Suppressor macrophage (primary cell): ENCODE measurements at places on chromosomes 11 and 22.

- DNase-seq = peak; percentile 71
Observed at GRCh38 chr11:117824571-117825537, at the start of gene FXYD2. FXYD2 (minus strand) TSS chr11:117824744; CDS start chr11:117824678, 66 bp downstream.

GRCh38 chr11:36296884-36297543 lies 926 bp downstream of the PRR5L start:
- DNase-seq = peak; percentile 26

- no peak for DNase-seq
Observed at GRCh38 chr11:1472180-1473005, 14.2 kb downstream of the MOB2 start.

DNA sequence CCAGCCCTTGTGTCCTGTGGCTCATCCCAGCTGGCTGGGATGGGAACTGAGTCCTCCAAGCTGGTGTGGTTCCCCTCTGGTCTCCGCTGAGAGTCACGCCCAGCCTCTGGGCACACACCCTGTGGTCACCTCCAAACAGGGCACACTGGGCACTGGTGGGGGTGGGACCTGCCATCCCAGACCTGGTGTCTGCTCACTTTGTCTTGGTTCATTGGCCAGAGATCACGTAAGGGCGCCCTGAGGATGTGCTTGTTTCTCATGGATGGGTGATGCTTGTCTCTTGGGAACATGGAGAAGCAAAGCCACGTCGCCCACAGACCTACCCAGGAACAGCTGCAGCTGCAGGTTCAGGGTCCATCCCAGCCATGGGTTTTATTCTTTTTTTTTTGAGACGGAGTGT lies 43.1 kb downstream of the LRP5 start:
- DNase-seq = no peak

GRCh38 chr11:129119036-129119435 lies 73.1 kb downstream of the ARHGAP32 start:
- DNase-seq = no peak

DNA sequence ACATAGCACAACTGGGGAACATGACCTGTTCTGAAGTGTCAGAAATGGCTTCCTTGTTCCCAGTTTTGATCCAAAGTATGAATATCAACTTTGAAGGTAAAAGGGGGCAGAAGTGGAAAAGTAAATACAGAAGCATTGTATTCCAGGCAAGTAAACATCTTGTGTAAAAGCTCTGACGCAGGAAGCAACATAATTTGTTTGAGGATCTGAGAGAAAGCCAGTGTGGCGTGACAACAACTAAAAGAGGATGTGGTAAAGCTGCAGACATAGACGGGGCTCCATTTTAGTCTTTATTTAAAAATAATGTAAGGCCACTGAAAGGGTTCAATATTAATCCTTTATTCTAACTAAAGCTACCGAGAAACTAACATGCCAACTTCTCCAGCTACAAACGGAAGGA lies 310.2 kb downstream of the DLG2 start:
- DNase-seq = peak; percentile 74

- peak; percentile 73 for DNase-seq
Observed at GRCh38 chr11:64241491-64242374, 838 bp downstream of the FKBP2 start.

GRCh38 chr11:74754507-74755252 lies 6.0 kb downstream of the RNF169 start:
- DNase-seq = peak; percentile 56

GRCh38 chr11:116981266-116981885 lies 116.9 kb downstream of the SIK3 start:
- DNase-seq = peak; percentile 61

DNA sequence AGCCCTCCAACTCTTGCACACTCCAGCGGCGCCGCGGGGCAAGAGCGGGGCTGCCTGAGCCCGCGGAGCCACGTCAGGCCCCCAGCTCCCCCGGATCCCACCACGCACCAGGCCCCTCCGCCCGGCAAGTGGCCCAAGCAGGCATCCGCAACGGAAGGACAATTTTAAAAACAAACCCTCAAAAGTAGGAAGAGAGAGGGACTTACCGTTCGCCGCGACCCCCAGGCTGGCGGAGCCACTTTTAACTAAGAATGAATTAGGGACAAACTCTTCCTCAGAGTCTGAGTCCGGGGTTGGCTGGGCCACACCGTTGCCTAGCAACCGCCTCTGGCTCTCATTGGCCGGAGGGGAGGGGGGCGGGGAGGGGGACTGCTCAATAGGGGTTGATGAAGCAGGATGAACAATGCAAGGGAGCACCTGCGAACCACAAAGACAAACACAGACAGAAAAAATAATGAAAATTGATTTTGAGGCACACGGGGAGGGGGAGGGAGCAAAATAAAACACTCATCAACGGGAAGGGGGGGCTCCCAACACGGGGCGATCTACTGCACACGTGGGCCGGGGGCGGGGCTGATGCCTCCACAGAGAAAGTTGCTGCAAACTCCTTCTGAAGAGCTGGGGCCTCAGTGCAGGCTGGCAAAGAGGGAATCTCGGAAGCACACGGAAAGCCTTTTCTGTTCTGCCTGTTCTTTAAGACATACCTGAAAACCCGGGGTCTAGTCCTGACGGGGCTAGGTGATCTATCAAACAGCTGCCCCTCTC lies 387.5 kb upstream of the NARS2 start:
- peak; percentile 10 for DNase-seq
